ENCODE measurements at places on chromosomes 2 and 18. TPM values are rescaled to one million over a fixed set of nuclear protein-coding genes. Genes with fewer than 3 reads are reported as not detected.

Gene WDR75
- 50.4 TPM for total RNA-seq

Gene PDE1A
- 0.10 TPM for total RNA-seq

Gene FIGN
- total RNA-seq: 3.3 TPM

Gene GPR17
- total RNA-seq: 0.06 TPM

Gene PXDN
- total RNA-seq: 13.8 TPM

Gene TMEM163
- total RNA-seq: 0.12 TPM

Gene EGR4
- total RNA-seq: 0.27 TPM

Gene RGPD3
- 0.13 TPM for total RNA-seq

Gene CCDC74A
- total RNA-seq: 17.3 TPM

Gene RSAD2
- total RNA-seq: 0.15 TPM

Gene DOK6
- total RNA-seq: not detected

Gene IMPACT
- total RNA-seq: 14.7 TPM

Gene IL1R2
- 0.71 TPM for total RNA-seq

Gene OTOF
- 0.03 TPM for total RNA-seq

Gene SCG2
- total RNA-seq: 1.1 TPM

Gene DNAJC5G
- total RNA-seq: not detected

Gene COLEC12
- total RNA-seq: 0.06 TPM

Gene ZNF512
- total RNA-seq: 19.0 TPM

Gene TTL
- 49.6 TPM for total RNA-seq

Gene CDKL4
- not detected for total RNA-seq

Gene MATN3
- 12.5 TPM for total RNA-seq

Gene IGFBP5
- total RNA-seq: 0.19 TPM

Gene ELOA2
- total RNA-seq: not detected

Gene CTAGE1
- total RNA-seq: not detected

Gene LDLRAD4
- total RNA-seq: 1.7 TPM

Gene PAIP2B
- 0.36 TPM for total RNA-seq

Gene ALLC
- total RNA-seq: not detected

Gene CCDC150
- 4.5 TPM for total RNA-seq

Gene TRAPPC8
- total RNA-seq: 12.1 TPM

Gene LTBP1
- 29.1 TPM for total RNA-seq

Gene ANO7
- total RNA-seq: 2.1 TPM

Gene LPIN2
- total RNA-seq: 16.7 TPM

Gene NTSR2
- not detected for total RNA-seq

Gene TUBB8B
- not detected for total RNA-seq

Gene CCDC68
- total RNA-seq: 5.8 TPM

Gene RAB27B
- total RNA-seq: 20.5 TPM

Gene ABCB11
- total RNA-seq: 0.02 TPM

Gene SH3RF3
- total RNA-seq: 0.40 TPM

Gene CDK5R2
- total RNA-seq: 2.5 TPM

Gene ASB18
- not detected for total RNA-seq

Measured in A549 treated with DMSO at 1 μM for 4 hours (cell line).